ENCODE measurements at places on chromosomes 1 and 21.
A peak's percentile ranks its signal among the peaks of the same experiment; 100 is the strongest.

DNA sequence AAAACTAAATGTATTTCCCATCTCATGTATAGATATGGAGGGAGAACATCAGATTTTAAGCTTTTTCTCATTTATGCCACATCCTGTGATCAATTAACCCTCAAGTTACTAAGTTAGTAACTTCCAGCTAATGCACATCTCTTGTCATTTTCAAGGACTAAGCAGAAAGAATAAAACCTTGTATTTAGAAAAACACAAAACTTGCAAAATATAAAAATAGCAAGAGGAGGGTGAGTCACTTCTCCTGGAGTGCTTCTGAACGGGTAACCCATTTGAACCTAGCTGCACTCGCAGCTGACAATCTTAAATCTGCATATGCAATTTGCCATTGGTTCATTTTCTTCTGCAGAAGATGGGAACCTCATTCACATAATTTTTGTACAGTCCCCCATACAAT lies 500.5 kb downstream of the SETD4 start:
- DNase-seq: no peak

- peak; percentile 12 for DNase-seq
These were observed at the start of gene PRDX6 for GRCh38 chr1:173477286-173478093. PRDX6 (plus strand) TSS chr1:173477335; CDS start chr1:173477398, 63 bp downstream.

DNA sequence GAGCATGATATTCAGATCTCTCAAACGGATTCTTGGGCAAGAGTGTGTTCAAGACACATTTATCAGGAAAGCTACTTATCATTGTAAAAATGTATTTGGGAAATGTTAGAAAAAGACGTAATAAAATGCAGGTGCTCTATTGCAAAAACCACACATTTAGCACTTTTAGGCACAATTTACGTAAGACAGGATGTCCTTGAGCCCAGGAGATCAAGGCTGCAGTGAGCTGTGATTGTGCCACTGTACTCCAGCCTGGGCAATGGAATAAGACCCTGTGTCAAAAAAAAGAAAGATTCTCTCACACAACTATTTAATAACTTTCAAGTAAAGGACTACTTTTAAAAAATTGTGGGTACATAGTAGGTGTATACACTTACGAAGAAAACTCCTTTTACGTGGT lies 18.4 kb downstream of the SLC25A33 start:
- DNase-seq: no peak

GRCh38 chr1:222995236-222995580 lies 147.8 kb downstream of the TLR5 start:
- DNase-seq: no peak

GRCh38 chr21:37032877-37033471 lies 26.5 kb downstream of the RIPPLY3 start:
- DNase-seq: no peak

- DNase-seq: no peak
These were observed 11.1 kb upstream of the MSTO1 start for GRCh38 chr1:155598842-155599331.

DNA sequence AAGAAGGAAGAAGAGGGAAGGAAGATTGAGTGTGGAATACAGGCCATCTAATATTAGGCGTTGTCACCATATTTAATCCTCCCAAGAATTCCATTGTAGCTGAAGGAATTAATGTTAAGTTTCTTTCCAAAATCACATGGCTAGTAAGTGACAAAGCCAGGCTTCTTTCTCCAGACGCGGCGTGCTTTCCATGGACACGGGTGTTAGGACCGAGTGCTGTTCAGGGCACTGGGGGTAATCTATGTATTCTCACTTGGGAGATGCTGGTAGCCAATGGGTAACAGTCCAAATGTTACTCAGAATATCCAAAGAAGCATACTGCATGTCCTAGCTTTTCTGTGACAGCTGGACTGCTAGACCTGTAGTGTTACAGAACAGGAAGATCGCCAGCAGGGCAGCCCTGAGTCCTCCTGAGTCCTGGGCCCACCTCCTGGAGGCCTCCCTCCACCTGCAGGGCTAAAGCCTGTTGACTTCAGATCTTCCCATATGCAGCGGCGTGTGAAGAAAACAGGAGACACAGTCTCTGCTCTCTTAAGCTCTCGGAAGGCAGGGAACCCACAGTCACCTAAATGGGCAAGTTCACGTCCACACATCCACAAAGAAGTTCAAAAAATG lies 5.3 kb downstream of the IGSF9 start:
- DNase-seq: no peak

GRCh38 chr1:226846786-226847185 lies 23.6 kb upstream of the PSEN2 start:
- no peak for DNase-seq

GRCh38 chr1:8076176-8076575 lies 50.1 kb upstream of the ERRFI1 start:
- DNase-seq: no peak

GRCh38 chr1:31020007-31020790 lies 45.3 kb downstream of the PUM1 start:
- DNase-seq: no peak

GRCh38 chr1:6438047-6438525 lies 13.5 kb downstream of the ESPN start:
- no peak for DNase-seq

- DNase-seq: no peak
These were observed 59.3 kb downstream of the MAN1C1 start for GRCh38 chr1:25675729-25676476.

- no peak for DNase-seq
These were observed 415.4 kb downstream of the TTLL7 start for GRCh38 chr1:83583351-83584014.

DNA sequence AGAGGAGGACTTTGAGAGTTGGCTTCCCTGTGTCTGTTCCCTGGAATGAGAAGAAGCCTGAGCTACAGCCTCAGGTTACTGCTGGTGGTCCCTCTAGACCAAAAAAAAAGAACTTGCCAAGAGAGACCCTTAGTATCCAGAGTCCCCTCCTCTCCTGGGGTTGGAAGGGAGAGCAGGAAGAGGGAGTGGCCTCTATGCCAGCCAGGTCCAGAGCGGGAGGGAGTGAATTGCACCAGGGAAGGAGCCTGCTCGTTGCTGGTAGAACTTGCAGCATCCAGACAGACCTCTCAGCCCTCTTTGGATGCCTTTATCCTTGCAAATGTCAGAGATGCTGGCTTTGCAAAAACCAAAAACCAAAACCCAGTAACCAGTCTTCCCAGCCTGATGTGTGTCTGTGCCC lies 491.3 kb upstream of the VAMP3 start:
- no peak for DNase-seq

DNA sequence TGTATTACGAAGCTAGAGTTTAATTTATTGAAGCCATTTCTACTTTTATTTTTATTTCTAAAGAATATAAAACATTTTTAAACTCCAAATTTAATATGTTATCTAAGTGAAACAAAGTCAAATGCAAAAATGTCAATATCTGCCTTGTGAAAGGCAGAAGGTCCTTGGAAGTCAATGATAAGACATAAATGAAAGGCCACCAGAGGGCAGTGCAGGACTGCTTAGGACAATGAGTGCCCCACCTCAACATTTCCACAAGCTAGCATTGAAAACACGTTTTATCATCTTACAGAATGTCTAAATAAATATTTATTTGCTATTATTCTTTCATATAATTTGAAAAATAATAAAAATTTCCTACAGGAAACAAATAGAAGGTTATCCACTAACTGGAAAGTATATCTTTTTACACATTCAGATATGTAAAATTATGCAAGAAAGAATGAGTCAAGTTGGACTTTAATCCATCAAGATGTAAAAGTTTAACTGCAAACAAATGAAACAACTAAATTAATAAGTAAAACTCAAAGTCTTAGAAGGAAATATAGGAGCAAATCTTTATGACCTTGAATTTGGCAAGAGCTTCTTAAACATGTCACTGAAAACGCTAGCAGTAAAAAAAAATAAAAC lies 140.1 kb upstream of the FMN2 start:
- DNase-seq: peak; percentile 30

DNA sequence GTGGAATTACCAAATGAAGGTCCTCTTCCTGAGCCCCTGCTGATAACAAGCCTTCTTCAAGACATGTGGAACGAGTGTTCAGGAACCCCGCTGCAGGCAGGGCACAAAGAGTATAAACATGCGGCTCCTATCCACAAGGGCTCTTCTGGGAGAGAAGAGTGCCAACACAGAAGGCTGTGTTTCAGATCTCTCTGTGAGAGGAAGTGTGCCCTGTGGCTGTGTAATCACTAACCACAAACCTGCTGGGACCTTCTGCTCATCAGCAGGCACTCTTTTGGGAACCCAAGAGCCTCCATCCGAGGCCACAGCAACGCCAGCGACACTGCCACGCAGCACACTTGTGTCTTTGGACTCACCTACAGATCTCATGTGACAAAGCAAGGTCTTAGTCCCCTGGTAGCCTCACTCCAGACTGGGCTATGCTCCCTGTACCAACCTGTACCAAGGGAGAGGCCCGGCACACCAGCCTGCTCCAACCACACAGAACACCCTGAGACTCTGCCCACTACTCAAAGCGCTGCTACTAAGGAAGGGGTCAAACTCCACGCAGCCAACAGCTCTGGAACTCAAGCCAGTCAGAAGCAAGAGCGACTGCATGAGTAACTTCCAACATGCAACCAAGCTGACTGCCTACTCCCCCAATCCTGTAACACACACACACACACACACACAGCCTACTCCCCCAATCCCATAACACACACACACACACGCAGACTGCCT lies 7.8 kb downstream of the PTTG1IP start:
- no peak for DNase-seq

GRCh38 chr1:195520757-195521156 lies 1087.5 kb downstream of the KCNT2 start:
- DNase-seq: no peak

DNA sequence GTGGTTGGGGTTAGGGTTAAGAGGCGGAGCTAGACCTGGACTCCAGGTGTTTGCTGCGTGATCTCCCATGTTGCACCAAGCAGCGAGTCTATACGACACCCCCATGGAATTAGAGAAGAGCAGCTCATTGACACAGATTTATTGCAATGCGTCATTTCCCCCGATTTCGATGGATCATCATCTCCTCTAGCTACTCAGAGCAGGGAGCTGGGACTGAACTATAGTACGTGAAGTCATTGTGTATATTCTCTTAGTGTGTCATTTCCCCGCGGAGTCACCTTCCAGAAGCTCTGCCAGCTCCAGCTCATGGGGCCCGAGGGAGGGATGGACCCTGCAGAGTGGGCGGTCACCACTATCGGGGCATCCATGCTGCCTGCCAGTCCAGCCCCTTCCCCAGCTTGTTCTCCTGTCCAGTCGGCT lies 7.5 kb upstream of the C2CD2 start:
- no peak for DNase-seq

DNA sequence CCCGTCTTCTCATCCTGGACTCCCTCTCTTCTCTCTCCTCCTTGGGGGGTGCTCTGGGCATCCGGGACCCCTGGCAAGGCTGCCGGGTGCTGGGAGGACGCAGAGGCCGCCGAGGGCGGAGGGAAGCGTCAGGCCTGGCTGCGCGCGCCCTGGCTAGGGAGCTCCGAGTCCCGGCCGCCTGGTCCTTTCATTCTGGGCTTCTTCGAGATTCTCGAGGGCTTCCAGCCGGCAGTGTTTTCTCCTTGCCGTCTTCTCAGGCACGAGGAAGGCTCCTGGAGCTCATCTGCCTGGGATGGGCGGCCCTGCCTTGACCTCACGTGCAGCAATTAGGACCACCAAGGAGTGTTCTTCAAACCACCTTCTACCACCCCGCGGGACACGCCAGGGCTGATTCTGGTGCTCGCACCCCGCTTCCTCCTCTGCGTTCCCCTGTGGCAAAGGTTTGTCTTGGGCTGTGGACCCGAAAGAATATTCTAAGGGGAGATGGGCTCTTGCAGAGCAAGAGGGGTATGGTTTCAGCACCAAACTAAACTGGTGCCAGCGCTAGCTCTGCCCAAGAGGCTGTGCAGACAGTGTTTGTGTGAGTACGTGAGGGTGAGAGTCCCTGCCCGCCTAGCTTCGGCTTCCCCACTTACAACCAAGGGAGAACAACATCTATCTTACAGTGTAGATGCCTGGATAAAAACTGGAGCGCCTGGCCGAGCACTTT lies 36.5 kb downstream of the PIK3CD start:
- DNase-seq: no peak

- DNase-seq: no peak
These were observed 7.5 kb downstream of the CTPS1 start for GRCh38 chr1:40986956-40987355.

- DNase-seq: no peak
These were observed 923.4 kb downstream of the NCAM2 start for GRCh38 chr21:21921410-21922232.

- DNase-seq: no peak
These were observed 145.2 kb downstream of the TNR start for GRCh38 chr1:175597969-175598765.

- no peak for DNase-seq
These were observed 35.0 kb downstream of the ESRRG start for GRCh38 chr1:216688127-216688657.

DNA sequence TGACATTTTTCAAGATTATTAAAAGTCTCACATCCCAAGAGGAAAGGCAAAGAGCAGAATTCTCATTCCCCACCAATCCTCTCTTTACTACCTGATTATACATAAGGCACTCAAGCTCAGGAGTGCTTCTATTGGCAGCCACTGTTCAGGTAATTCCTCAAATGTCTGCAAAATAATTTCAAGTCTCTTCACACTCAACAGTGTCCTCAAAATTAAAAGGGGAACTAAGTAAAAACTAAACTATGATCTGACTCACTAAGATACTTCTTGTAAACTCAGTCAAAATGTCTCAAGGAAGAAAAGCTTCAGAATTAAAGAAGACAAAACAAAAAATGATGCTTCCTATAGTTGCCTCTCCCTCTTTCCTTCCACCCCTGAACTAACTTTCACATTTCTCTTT lies 135.6 kb downstream of the GPATCH2 start:
- DNase-seq: no peak

DNA sequence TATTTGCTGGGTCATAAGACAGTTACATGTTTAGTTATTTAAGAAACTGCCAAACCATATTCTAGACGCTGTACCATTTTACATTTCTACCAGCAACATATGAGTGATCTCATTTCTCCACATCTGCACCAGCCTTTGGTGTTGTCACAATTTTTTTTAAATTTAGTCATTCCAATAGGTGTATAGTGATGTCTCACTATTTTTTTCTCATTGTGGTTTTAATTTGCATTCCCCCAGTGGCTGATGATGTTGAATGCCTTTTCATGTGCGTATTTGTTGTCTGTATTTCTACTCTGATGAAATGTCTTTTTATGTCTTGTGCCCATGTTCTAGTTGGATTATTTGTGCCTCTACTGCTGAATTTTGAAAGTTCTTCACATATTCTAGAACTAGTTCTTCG lies 38.4 kb downstream of the NFASC start:
- DNase-seq: no peak

DNA sequence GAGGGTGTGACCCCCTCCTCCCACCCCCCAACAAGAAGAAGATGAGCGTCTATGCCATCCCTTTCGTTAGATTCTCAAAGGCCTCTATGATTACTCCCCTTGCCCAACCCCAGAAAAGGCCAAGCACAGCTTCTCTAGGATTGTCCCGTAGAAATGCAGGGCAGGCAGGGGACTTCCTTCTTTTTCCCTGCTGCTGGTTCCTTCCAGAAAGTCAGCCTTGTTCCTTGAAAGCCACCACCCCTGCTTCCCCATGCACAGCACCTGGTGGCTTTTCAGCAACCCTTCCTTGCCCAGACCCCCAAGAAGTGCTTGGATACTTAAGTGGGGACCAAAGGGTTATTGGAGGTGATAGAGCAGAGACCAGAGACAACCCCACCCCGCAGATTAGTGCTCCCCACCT lies 75.1 kb downstream of the ARHGEF10L start:
- DNase-seq: no peak

Measured in iPS DF 19.7 (cell line).